CD4-positive, alpha-beta T cell treated with Interleukin-12 subunit alpha and Interleukin-12 subunit beta, for 1 hour (primary cell): ENCODE measurements at places on chromosomes 6 and 20.

GRCh38 chr6:154329350-154330170, 27.0 kb downstream of the IPCEF1 start:
- no peak for DNase-seq

GRCh38 chr6:494394-494793, 102.8 kb downstream of the IRF4 start:
- no peak for DNase-seq

DNA sequence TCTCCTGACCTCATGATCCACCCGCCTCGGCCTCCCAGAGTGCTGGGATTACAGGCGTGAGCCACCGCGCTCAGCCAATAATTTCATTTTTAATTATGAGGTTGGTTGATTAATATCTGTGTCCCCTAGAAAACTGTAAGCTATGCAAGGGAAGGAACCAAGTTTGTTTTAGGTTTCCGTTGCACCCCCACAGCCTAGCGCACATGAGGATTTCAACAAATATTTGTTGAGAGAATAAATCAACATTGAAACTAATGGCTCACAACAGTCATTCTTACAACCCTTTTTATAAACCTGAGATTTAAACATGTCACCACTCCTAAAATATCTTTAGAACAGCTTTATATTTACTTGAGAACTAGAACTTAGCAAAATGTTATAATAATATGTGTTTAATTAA, 114.0 kb upstream of the CARMIL1 start:
- no peak for DNase-seq

GRCh38 chr6:7311917-7312615, 933 bp downstream of the SSR1 start:
- no peak for DNase-seq

DNA sequence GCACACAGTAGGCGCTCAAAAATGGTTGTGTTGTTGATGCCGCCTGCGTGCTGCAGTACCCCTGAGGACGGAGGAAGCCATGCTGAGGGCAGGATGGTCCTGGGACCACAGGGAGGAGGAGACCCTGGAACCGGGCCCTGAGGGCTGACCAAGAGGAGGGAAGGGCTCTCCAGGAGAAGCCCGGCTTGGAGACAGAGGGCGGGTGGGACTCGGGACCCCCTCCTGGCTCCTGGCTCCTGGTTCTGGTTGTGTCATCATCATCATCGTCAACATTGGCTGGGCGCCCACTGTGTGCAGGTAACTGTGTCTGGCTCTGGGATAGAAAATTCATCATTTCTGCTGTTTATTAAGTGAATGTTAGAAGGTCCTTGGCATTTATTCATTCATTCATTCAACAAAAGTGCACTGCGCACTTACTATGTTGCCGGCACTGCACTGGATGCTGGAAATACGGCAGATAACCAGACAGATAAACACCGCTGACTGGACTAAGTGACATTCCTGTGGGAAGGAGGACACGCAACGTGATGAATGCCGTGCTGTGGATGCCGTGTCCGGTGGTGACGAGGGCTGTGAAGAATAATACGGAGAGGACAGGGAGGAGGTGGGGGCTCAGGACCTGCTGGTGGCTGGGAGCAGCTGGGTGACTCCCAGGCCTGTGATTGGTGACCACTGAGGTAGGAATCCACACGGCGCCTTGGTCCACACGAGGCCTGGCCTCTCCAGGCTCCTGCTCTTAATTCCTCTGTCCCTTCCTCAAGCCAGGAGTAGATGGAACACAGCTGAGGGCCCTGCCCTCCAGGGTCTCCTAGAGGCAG, 35.3 kb downstream of the SPDEF start:
- DNase-seq, result no peak

- no peak for DNase-seq
Observed at GRCh38 chr6:158165919-158166416, 2.1 kb downstream of the SERAC1 start.

DNA sequence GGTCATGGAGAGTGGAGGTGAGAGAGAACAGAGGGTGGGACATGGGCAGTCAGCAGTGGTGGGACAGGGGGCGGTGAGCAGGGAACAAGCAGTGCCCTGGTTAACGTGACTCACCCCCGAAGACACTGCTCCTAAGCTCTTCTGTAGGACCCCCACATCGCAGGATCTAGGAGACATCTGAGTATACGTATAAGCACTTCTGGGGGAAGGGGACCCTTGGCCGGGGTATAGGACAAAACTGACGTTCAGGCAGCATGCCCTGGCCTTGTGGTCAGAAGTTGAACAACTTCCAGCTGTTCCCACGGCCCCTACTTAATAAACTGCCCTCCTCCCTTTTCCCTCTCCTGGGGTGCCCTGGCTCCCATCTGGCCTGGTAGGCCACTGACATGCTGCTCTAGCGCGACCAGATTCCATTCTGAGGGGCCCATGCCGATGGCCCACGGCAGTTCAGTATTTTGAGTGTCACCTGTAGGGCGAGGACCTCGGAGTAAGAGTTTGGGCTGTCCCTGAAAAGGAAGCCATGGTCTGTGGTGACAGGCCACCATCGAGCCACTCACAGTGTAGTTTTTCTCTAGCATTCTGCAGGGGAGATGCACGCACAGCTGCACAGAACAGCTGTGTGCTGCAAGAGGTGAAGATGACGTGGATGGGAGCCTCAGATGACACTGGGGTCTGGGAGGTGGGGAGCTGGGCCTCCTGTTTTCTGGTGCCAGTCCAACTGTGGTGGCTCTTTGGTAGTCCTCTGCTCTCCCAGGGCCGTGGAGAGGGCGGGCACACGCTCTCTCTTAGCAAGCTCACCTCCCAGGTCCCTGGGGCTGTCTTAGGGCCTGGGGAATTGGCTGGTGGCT, 38.4 kb downstream of the PPP1R3G start:
- DNase-seq, result no peak

DNA sequence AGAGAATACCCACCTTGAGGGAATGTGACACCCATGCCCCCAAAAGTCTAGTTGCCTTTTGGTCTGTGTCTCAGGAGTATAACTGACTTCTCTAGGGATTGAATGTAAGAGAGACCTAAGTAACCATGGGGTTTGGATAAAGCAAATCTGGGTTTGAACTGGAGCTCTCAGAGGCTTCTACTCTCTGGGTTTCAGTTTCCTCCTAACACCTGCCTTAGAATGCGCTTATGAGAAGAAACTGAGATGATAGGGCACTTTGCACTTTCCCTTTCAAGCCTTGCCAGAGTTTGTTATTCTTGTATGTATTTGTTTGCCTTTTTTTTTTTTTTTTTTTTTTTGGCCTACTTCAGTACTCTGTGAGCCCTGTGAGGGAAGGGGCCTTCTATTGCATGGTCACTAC, 19.4 kb downstream of the SDHAF4 start:
- DNase-seq, result no peak

DNA sequence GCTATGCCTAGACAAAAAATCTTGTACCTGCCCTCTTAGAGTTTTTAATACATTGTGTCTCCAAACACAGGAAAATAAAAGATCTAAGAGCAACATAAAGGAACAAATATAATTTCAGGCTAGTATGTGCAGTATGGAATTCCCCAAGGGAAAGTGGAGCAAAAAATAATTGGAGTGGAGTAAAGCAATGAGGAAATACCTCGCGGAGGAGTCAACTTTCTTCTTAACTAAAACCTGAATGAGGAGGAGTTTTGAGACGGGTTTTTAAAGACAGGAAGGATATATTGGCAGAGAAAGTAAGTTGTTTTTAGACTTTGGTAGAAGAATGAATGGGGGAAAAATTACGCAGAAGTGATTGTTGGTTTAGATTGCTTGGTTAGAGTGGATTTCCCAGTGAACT, 14.0 kb downstream of the HIVEP1 start:
- DNase-seq, result no peak

DNA sequence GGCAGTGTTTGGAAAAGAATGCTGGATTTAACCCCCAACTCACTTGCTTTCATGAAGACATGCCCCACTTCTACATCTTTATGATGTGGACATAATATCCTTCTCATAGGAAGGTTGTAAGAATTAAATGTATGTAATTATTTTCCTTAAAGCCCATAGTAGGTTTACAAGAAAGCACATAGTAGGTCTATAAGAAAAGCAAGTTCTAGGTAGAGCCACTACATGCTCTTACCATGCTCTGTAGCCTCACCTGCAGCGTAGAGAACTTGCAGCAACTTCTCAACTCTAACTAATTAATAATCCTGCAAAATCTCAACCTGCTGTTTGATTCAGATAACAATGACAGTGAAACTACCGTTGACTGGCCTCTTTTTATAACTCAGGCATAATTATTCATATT, 288.4 kb downstream of the TSHZ2 start:
- no peak for DNase-seq

DNA sequence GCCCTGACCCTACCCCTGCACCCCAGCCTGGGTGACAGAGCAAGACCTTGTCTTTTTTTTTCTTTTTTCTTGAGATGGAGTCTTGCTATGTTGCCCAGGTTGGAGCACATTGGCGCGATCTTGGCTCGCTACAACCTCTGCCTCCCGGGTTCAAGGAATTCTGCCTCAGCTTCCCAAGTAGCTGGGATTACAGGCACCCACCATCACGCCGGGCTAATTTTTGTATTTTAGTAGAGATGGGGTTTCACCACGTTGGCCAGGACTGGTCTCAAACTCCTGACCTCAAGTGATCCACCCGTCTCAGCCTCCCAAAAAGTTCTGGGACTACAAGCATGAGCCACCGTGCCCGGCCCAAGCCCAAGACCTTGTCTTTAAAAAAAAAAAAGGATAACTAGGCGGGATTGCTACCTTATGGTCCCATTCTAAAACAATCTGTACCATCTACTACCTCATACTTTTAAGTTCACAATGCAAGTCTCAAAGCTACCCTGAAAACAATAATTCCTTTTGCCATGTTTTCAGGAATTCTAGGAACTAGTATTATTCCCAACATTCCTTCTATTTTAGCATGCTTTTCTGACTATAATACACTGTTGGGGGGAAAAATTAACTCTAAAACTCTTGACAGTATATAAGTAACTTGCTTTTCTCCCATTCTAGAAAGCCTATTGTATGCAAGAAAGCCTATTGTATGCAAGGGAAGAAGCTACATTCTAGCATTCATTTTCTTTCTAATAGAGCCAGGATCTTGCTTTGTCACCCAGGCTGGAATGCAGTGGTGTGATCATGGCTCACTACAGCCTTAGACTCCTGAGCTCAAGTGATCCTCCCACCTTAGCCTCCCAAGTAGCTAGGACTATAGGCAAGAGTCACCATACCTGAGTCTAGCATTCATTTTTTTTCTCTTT, 6.6 kb downstream of the TUBB start:
- no peak for DNase-seq

DNA sequence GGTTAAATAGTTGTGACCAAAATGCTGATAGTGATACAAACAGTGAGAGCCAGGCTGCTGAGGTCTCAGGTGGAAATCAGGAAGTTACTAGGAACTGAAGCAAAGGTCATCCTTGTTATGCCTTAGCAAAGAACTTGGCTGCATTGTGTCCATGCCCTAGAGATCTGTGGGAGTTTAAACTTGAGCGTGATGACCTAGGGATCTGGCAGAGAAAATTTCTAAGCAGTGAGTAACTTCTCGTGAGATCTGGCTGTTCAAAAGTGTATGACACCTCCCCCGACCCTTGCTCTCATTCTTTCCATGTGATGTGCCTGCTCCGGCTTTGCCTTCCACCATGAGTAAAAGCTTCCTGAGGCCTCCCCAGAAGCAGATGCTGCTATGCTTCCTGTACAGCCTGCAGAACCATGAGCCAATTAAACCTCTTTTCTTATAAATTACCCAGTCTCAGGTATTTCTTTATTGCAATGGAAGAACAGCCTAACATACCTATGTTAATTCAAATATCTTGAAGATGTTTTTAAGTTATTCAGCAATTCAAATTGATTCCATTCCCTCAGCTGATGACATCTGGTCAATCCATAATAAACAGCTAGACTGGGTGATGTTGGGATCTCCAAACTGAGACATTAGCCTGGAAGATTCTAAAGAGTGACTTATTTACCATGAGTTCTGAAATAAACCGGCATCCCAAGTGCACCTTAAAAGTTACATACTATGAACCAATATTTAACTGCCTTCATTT, 33.8 kb downstream of the KIF16B start:
- DNase-seq, result no peak
